NCI-H2107 (cell line): ENCODE measurements at places on chromosomes 2 and 18.
A peak's percentile ranks its signal among the peaks of the same experiment; 100 is the strongest.

- DNase-seq: no peak
These were observed 16.2 kb upstream of the RAB1A start for GRCh38 chr2:65146078-65146477.

GRCh38 chr2:68193144-68193543 is 35.5 kb downstream of the PNO1 start:
- no peak for DNase-seq

DNA sequence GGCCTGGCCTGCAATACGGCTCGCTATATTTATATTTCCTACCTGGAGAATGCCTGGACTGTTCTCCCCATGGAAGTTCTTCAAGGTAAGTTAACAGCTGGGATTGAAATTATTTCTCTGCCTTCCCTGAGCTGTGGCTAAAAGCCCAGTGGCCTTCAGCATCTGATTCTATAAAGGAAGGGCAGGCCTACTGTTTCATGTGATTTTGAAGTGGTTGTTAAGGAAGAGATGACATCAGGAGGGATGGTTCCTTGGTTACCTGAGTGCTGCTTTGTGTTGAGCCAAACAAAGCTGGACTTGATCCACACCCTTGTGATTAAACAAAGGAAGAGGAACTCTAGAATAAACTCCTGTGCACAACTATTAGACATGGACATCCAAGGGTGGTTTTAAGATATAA is 61.6 kb downstream of the MFSD6 start:
- peak; percentile 64 for DNase-seq

DNA sequence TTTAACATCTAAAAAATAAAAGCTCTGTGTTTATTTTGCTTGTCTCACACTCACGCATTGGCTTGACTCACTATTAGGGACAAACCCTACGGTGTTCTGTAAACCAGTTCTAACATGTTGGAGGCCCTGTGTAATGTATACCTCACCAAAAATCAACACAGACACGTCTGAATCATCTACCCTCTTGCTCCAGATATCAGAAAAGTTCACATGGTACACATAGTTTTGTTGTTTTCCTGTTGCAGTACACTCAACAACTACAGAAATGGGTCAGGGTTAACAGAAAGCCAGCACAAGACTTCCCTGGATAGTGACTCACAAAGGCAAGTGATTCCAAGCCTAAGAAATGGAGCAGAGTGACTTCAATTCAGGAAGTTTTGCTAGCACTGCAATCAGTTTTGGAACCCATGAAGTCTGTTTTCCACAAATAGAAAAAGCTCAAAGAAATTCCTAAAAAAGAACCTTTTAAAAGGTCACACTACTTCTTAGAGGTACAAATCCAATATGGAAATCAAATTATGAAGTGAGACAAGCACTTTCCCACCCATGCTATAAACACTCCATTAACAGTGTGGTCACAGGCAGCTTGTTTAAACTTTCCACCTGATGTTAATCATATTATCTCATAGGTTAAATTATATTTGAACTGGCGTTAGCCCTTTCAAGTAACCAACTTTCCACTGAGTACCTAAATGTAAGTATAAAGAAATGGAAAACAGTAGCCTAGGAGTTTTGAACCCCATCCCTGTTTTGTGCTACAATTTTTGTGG is 87.4 kb downstream of the GAREM1 start:
- DNase-seq: no peak

- no peak for DNase-seq
These were observed 8.8 kb downstream of the RTP5 start for GRCh38 chr2:241877989-241878970.

- no peak for DNase-seq
These were observed 55.7 kb upstream of the ACTR3 start for GRCh38 chr2:113834051-113834730.

DNA sequence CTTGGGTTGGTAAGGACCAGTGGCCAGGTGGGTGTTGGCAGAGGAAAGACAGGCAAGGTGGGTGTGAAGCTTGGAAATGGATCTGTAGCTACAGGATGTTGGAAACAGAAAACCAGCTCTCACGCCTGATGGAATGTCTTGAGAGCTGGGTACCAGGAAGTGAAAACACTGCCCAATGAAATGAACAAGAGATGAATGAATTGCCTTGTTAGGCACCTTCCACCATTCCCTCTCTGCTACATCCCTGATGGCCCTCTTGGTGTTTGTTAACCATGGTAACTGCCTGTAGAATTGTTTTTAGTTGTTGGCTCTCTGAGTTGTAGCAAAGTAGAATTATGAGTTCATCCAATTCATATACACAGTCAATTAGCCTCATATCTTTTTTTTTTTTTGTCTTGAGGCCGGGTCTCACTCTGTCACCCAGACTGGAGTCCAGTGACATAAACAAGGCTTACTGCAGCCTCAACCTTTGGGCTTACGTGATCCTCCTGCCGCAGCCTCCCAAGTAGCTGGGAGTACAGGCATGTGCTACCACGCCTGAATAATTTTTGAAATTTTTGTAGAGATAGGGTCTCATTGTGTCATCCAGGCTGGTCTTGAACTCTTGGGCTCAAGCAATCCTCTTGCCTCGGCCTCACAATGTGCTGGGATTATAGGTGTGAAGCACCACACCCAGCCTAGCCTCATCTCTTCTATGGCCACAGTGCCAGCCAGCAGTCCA is 9.5 kb downstream of the KCMF1 start:
- no peak for DNase-seq

DNA sequence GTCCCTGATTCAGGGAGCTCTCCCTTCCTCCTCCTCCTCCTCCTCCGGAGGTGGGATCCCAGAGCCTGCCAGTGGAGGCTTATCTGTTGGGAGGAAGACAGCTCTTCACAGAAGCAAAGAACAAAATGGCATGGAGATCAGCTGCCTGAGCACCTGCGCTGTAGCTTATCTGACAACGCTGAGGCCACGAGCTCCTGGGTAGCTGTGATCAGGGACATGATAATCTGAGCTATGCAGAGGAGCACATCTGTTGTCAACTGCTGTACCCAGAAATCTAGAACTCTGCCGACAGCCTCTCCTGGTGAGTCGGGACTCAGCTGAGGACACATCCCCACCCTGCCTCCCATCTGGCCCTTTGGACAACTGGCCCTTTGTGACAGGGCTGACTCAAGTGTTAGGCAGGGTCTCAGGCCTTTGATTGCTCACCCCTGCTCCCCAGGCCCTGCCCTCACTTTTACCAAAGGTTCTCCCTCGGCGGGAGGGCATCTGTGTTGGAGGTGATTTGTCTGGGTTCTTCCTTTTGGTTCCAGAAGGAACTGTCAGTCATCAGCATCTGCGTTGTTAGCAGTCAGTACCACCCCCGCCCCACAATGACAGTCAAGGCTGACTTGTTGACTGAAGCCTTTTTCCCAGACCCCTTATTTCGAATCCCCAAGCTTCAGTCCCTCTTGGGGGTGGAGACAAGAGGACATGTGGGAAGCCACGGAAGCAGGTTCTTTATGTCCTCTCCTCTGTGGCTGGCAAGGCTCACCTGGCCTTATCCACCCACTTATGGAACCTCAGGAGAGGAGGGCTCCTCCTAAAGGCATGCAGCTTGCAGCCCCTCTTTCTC is 5.9 kb upstream of the CNNM3 start:
- DNase-seq: no peak

DNA sequence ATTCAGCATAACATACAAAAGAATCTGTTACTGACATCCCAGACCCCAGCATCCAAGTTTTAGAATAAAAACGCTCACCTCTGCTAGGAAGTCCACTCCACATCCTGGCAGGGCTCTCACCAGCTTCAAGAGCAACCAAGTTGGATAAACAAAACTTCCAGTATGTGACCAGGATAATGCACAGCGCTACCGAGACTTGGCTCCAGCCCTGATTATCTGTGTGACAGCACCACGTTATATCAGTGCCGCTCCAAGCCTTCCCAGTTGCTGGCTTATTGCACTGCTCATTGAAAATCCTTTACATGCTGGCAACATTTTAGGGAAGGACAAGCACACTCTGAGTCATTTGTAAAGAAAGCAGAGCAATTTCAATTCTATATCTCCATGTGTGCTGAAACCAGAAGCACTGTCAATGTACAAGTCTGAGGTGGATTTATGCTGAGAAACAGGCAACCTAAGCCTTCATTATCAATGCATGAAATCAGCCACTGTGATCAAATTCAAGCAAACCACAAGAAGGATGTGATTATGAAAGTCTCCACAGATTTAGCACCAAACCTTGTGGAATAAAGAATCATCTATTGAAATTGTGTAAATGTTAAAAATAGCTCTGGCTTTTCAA is 115.7 kb downstream of the ZNF385B start:
- DNase-seq: no peak

- DNase-seq: no peak
These were observed 59.7 kb downstream of the WDSUB1 start for GRCh38 chr2:159226608-159227385.

- no peak for DNase-seq
These were observed 80.3 kb downstream of the MBOAT2 start for GRCh38 chr2:8923183-8923582.

GRCh38 chr2:10078704-10079265 is 1.4 kb downstream of the CYS1 start:
- DNase-seq: no peak

GRCh38 chr18:48330016-48330991 is 78.9 kb downstream of the ZBTB7C start:
- DNase-seq: no peak

DNA sequence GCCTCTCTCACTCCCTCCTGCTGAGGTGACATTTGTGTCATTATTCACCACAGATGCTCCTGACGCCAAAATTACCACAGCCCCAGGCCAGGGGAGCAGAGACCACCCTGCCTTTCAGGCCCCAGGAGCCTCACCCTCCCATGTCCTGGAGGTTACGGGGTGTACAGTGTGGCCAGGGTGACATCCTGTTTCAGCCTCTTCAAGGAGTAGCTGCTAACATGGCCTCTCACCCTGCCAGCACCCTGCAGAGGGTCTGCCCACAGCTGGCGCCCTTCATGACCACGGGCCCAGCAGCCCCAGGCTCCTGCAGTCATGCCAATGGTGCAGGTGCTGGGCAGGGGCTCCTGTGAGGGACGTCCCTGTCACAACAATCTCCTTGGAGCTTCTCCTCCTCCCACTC is 92.6 kb downstream of the SMIM21 start:
- DNase-seq: no peak

DNA sequence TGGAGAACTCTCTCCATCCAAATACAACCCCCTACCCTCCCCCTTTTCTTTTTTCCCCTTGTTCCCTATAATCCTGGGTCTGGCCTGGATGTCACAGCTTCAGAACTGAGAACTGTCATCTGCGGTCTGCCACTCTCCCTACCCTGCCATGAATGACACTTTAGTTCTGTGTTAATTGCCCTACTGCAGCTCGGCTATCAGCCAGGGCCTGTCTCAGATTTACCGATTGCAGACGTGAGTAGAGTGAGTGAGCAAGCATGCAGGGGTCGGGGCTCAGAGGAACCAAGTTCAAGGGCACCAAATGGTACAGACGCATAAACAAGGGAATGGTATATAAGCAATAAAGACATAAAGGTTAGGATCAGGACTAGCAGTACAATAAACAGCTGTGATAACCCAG is 967.8 kb downstream of the BCL11A start:
- DNase-seq: peak; percentile 60

DNA sequence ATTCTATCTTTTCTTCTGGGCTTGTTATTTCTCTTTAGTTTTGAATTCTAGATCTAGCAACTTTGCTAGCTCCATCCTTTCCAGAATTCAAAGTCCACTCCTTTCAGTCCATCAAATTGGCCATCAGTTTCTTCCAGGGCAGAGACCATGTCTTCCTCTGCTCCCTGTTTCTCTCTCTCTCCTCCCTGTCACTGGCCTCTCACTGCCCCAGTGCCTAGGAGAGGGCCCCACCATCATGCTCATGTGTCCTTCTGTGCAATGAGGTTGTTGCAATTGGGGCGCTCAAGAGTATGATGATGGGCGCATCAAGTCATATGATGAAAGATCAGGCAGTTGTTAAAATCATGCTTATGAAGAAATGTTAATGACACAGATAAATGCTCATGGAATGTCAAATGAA is 159.2 kb upstream of the HS6ST1 start:
- DNase-seq: no peak

DNA sequence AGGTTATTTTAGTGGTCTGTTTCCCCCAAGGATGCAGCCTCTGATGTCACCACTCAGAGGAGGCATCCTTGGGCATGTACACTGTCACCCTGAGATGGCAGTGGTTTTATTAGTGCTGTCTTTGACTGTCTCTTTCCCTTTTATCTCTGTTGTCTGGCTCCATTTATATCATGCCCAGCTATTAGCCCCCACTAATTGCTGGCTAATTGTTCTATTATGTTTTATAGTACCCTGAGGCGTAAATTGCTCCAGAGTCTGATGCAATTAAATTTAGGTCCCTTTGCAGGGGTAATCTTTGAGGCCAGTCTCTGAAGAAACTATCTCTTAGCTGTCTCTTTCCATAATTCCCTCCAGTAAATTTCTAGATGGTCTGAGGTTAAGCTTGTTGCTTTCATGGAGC is 301.0 kb upstream of the KLHL29 start:
- no peak for DNase-seq

DNA sequence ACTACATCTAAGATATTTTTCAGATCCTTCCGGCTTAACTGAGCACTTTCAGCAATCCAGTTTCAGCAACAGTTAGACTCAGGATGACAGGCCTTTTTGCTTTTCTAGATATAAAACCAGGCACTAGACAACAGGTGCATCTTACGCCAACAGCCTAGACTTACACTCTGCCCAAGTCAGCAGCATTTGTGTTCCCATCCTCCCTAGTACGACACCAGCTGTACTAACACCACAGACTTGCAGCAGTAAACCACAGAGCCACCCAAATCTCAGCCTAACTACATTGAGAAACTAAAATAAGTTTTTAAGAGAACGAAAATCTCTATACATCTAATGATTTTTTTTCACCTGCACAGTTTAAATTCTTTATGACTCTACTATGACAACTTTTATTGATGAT is 89.9 kb upstream of the DNMT3A start:
- no peak for DNase-seq

DNA sequence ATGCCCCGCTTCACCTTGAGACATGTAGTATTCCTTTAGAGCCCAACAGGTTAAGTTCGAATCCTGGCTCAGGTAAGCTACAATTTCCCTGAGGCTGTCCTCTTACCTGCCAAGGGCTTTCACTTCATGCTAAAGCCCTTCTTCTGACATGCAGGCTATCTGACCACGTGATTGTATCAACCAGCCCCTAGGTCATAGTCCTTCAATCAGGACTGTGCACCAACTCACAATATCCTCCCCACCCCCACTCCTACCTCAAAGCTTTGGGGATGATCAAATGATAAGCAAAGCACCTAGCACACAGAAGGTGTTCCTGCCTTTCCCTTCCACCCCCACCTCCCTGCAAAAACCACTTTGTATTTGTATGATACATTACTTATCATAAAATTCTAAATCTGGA is 78.9 kb downstream of the AAK1 start:
- no peak for DNase-seq

DNA sequence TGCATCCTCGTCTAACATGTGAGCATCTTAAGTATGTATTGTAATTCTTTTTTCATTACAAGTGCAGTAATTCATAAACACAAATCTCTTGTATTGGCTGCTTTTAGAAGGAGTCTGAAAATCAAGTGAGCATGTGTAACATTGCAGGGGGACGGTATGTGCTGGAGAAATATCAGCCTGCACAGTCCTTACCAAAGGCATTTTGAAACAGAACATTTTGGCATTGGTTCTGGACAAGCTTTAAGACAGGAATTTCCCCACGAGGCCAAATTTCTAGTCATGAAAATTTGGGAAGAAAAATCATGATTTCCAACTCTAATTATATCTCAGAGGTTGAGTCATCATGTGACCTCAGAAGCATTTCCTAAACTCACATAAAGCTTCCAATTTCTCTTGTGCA is 24.7 kb upstream of the NRP2 start:
- DNase-seq: no peak
